Activated CD8-positive, alpha-beta memory T cell treated with anti-CD3 and anti-CD28 coated beads for 1 hour (primary cell): ENCODE measurements at places on chromosomes 5 and 9.

- DNase-seq = no peak
Observed at GRCh38 chr5:148336704-148337435, 1.5 kb downstream of the SPINK9 start.

- DNase-seq = no peak
Observed at GRCh38 chr5:175734016-175734415, 76.1 kb downstream of the HRH2 start.

DNA sequence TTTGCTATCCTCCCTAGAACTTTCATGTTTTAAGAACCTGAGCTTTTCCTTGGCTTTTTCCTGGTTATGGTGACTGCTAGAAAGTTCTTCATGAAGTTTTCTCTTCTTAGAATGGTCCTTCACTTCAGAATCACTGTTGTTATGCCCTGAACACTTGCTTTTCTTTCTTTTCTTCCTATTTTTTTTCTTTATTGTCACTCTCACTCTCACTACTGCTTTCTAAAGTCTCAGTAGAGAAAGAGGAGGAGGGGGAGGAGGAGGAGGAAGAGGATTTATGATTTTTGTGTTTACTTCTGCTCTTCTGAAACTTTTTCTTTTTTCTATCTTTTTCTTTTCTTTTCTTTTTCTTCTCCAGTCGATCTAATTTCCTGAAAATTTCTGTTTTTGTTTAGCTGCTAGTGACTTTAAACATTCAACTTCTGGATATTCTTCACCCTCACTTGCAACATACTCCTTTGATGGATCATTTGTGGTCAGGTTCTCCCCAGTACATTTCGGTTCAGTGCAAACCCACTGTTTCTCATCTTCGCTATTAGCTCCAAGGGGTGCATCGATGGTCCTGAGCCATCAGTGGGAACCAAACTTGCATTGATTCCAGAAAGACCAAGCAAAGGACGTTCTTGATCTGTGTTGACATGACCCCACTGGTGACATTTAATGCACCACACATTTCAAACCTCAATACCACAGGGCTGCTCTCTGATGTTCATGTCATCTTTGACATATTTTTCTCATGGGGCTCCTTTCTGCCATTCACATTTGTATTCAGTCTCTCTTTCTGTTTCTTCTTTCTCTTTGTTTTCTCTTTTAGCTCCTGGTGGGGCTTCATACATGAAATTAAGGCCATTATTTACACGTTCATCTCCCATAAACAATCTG lies 81.6 kb upstream of the HAND1 start:
- DNase-seq = no peak

DNA sequence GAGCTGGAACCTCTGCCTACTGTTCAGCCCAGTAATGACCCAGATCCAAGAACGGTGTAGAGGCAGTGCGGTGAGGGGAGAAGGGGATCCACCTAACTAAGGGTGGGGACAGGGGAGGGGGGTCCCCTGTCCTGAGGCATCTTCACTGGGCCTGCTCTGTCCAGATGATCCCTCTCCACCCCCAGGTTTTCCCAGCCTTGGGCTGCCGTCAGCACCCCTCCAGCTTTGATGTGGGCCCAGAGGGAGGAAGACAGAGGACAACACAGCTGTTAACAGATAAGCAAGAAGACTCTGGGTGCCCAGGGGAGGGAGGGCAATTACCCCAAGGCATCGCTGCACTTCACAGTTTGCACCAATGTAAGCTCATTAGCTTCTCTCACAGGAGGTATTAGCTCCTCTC lies 19.3 kb downstream of the BICD2 start:
- no peak for DNase-seq

DNA sequence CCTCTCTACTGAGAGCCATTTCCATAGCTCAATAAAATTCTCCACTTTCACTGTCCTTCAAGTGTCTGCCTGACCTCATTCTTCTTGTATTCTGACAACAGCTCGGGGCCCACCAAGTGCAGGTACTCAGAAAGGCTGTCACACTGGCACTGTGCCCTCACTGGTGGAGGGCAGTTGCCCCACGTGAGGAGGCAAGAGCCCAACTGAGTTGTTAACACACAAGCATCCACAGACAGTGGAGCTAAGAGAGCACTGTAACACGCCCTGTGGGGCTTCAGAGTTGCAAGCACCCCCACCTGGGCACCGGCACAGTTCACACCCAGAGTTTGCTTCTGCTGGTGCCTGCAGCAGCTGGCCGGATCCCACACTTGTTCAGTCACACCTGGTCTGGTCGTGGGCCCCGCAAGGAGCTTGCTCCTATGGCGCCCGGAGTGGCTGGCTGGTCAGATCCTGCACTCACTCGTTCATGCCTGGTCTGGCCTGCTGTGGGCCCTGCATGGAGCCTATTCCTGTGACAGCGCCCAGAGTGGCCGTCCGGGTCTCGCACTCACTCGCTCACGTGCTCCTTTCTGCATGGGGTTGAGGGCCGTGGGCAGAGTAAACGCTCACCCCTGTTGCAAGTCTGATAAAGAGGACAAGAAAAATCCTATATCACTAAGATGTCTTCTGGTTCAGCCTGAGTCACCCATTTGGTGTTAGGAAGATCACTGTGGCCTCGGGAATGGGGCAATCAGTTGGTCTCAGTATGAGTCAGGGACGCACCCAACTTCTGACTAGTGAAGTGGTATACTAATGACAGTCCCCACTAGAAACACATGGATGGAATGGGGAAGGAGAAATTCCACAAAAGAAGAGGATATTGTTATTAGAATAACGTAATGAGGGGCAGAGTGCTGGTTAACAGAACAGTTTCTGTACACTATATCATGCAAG lies 87.0 kb upstream of the CCNH start:
- DNase-seq = no peak

DNA sequence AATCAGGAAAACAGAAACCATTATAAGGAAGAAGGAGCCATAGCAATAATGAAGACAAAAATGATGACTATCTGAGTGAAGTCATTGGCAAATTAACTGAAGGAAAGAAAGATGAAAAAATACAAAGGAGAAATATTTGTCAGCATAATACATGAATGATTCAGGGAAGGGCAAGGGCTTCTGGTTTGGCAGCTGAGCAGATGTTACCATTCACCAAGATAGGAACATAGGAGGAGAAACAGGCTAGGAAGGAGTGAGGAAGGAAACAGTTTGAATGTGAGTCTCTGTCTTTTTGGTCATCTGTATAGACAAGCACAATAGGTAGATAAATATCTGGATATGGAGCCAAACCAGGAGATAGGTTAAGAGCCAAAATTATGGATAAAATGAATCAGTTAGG lies 296.0 kb downstream of the ISL1 start:
- no peak for DNase-seq

DNA sequence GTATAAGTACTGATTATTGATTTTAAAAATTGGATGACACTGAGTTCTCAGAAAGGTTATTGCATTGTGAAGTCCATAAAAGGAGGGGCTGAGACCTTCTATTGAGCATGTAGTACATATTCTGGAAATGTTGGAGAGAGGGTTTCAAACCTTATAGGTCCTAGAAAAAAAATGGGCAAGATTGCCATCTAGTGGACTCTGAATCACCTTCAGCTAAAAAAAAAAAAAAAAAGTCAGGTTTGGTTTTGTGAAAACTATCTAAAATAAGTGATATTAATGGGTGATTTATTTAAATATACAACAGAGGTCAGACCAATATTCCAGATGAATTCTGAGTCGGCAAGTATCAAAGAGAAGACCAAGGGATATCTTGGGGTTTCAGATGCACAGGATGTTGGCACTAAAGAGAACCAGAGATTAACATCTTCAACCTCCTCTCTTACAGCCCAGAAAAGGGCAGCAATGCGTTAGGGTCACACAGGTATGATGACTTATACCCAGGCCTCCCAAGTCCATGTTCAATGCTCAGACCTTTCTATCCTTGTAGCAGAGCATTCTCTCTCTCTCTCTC lies 109.8 kb upstream of the NMUR2 start:
- DNase-seq = no peak

- DNase-seq = no peak
Observed at GRCh38 chr9:35341021-35341420, 148.9 kb upstream of the RUSC2 start.

DNA sequence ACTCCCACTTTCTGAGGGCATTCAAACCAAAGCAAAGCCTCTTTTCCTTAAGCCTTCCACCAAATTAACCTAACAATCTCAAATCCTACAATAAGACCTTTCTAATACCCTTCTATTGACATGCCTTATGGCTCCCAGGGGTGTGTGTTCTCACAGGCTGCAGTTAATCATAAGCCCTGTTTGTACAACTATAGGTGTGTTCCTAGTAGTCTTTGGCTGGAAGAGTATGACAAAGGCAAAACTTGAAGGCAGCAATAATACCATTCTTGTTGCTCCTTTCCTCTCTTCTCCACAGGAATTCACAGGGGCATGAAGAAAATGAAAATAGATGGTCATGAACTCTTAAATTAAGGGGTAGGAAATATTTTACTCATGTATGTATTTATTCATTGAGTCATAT lies 10.9 kb upstream of the FBXO38 start:
- DNase-seq = no peak

DNA sequence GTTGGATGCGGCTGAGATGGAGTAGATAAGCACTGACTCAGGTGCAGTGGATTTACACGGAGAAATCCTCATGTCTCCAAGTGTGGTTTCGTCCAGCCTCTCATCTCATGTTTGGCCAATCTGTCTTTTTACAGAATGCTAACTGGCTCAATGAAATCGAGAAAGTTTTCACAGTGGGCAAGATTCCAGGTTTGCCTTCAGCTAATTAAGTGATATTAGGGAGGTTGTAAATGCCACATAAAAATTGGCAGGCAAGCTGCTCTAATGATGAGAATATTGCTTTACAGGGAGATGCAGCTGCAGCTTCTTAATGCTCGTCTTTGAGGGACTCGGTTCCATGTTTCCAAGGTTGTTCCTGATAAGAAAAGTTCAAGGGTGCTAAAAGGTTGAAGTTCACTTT lies 23.7 kb downstream of the BARHL1 start:
- no peak for DNase-seq

DNA sequence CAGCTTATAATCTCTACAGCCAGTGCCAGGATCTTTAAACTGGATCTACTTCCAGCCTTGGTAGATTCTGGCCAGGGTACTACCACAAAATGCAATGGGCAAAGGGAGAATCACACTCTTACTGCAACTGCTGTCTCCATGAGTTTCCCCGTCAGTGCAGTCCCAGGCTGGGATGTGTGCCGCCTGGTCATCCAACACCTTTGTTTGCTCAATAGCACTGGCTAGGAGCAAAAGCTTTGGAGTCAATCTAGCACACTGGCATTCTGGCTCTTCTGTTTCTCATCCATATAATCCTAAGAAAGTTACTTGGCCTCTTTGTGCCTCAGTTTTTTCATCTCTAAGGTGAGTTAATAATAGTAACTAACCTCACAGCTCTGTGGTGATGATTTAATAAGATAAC lies 96.9 kb downstream of the FBN2 start:
- DNase-seq = no peak

GRCh38 chr9:109604131-109604530 lies 106.0 kb upstream of the PTPN3 start:
- no peak for DNase-seq

- DNase-seq = no peak
Observed at GRCh38 chr9:36163786-36164170, 5.4 kb upstream of the CCIN start.

- no peak for DNase-seq
Observed at GRCh38 chr5:65070026-65070425, 301.3 kb downstream of the CWC27 start.

GRCh38 chr9:116152941-116153764 lies 438 bp upstream of the PAPPA start:
- no peak for DNase-seq

- DNase-seq = no peak
Observed at GRCh38 chr5:180872419-180872818, 11.3 kb upstream of the ZFP62 start.

DNA sequence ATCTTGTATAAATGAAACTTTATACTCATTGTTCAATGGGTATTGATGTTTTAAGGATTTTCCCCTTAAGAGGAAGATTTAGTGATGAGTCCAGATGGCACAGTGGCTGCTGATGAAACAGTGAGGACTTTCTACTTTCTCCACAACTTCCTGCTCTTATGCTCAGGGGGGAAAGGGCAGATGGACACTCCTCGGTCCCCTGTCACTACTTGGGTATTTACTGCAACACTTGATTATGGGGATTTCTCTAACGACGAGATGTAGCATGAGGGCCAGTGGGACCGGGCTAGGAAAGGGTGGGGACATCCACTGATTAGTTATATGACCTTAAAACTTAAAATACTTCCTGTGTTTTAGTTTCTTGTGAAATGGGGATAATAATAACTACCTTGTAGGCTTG lies 146.1 kb upstream of the HMHB1 start:
- DNase-seq = no peak

- DNase-seq = no peak
Observed at GRCh38 chr5:113682497-113683136, 169.1 kb downstream of the YTHDC2 start.

DNA sequence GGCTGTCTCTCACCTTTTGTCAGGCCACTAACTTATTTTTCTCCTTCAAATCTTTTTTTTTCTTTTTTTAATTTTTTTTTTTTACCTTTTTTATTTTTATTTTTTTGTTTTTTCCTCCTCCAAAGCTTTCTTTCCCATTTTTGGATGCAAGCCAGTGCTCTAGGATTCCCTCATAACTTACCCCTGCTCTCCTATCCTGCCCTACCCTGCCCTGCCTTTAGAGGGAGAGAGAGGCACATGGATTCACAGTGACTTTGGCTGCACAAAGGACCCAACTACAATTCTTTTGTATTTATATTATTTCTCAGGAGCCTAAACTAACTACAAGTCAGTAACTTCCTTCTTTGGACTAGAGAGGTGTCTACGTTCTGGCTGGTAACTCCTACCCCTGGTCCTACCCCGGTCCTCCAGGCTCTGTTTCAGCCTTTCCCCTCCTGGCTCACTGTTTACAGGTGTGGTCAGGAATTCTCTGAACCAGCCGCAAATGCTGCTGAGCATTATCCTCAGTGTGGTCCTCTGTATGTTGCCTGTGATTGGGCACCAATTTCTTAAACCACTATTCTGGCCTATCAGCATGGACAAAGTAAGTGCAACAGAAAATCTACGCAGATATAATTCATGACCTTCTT lies 8.4 kb upstream of the RUSC2 start:
- DNase-seq = no peak

GRCh38 chr9:6566409-6567139 lies 79.0 kb downstream of the GLDC start:
- DNase-seq = no peak

- no peak for DNase-seq
Observed at GRCh38 chr9:117088786-117089185, 326.1 kb downstream of the ASTN2 start.

- no peak for DNase-seq
Observed at GRCh38 chr9:132020820-132021510, 58.7 kb downstream of the MED27 start.
